Hepatocyte (in vitro differentiated cells): ENCODE measurements at places on chromosomes 4 and X.

DNA sequence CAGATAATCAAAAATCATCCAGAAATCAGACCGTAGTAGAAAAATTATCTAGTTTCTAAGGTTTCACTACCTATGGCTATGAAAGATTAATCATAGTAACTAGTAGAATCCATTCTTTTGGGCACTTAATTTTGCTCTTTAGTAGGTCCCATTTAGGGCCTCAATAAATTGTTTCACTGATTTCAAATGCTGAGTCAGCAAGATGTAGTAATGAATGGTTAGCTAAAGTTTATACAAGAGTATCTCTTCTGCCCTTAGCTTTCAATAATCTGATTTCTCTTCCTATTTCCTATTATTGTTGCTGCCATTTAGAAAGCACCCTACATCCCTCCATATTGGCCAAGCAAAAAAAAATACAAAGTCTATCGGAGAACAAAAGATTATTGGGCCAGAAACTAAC lies 283.2 kb upstream of the PCDH10 start:
- no peak overlapping the region for H3K27ac ChIP-seq
- no peaks in the 10 kb centered on the region for H3K27me3 ChIP-seq
- DNase-seq, result no peak
- H3K4me1 ChIP-seq, result no peaks in the 10 kb centered on the region

DNA sequence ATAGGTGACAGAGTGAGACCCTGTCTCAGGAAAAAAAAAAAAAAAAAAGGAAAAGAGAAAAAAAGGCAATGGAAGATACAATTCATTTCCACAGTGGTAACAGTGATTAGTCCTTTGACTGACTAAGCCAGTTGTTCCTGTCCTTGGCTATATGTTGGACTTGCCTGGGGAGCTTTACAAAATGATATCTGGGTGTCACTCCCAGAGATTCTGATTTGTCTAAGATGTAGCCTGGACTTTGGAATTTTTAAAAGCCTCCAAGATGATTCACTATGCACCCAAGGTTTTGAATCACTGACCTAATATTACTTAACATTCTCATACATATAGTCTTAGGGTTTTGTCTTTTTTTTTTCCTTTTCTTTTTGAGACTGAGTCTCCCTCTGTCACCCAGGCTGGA lies 16.9 kb downstream of the HELQ start:
- no peaks in the 10 kb centered on the region for H3K36me3 ChIP-seq
- no peak overlapping the region for H3K4me3 ChIP-seq
- H3K27ac ChIP-seq, result no peak overlapping the region
- H3K27me3 ChIP-seq, result no peaks in the 10 kb centered on the region
- no peaks in the 10 kb centered on the region for H3K4me1 ChIP-seq

DNA sequence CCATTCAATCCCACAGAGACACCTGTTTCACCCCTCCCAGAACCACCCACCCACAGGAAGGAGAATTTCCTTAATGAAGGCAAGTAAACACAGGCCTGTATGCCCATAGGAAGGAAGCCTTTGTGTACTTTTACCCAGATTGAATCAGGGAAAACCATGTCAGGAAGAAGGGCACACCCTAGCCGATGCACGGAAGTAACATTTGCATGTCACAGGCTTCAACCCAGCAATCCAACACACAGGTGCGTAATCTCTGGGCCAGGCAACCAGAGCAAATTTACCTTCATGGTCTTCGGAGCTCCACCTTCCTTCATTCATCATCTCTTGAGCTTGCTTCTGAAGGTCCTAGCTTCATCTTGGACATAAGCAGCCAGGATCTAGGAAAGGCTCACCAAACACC lies 206.3 kb downstream of the SHROOM3 start:
- no peaks in the 10 kb centered on the region for H3K36me3 ChIP-seq
- no peaks in the 10 kb centered on the region for H3K27me3 ChIP-seq
- no peak overlapping the region for H3K27ac ChIP-seq
- H3K4me1 ChIP-seq, result no peaks in the 10 kb centered on the region
- DNase-seq, result no peak
- no peak overlapping the region for H3K4me3 ChIP-seq

DNA sequence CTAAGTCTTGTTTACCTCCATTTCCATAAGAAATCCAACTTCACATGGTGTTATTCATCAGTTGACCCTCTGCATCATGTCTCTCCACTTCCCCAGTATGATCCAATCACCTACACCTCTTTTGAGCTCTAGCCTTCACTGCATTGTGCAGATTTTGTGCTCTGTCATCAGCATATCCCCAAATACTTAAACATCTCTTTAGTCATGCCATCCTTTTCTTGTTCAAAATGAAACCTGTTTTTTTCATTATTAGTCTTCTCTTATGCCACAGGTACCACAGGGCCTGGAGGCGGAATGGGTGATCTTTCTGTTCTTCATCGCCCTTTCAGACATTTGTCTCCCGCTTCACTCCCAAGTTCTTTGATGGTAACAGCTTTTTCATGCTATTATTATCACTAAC lies 382.7 kb upstream of the GALNTL6 start:
- no peaks in the 10 kb centered on the region for H3K27me3 ChIP-seq
- H3K4me1 ChIP-seq, result no peaks in the 10 kb centered on the region
- no peak overlapping the region for H3K4me3 ChIP-seq
- H3K27ac ChIP-seq, result no peak overlapping the region

DNA sequence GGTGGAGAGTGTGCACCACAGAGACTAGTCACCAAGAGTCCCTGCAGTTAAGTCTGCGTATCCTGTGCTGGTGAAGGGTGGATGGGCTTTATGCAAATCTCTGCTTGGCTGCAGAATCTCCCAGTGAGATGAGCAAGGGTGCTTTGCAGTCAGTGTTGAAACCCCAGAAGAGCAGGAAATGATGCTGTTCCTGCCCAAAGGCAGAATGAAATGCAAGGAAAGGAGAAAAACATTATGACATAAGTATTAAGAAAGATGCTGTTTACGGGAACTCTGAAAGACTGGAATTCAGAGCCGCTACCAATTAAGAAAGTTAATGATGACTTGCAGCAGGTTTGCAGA lies 25.4 kb upstream of the ACSL1 start:
- H3K27ac ChIP-seq, result no peak overlapping the region
- H3K27me3 ChIP-seq, result no peaks in the 10 kb centered on the region
- no peaks in the 10 kb centered on the region for H3K36me3 ChIP-seq
- no peaks in the 10 kb centered on the region for H3K4me1 ChIP-seq
- H3K4me3 ChIP-seq, result no peak overlapping the region

GRCh38 chr4:89539374-89539773 lies 231.8 kb upstream of the GPRIN3 start:
- DNase-seq, result peak; percentile 31
- H3K27me3 ChIP-seq, result no peaks in the 10 kb centered on the region
- peak overlapping the region; percentile 72 for H3K27ac ChIP-seq
- H3K4me3 ChIP-seq, result no peak overlapping the region

GRCh38 chr4:15504041-15504440 lies 34.4 kb downstream of the CC2D2A start:
- H3K27me3 ChIP-seq, result no peaks in the 10 kb centered on the region
- no peaks in the 10 kb centered on the region for H3K36me3 ChIP-seq
- H3K4me3 ChIP-seq, result no peak overlapping the region
- H3K4me1 ChIP-seq, result no peaks in the 10 kb centered on the region

- no peak for DNase-seq
- no peak overlapping the region for H3K4me3 ChIP-seq
- peaks cover 18% of the 10 kb centered on the region for H3K4me1 ChIP-seq
- no peaks in the 10 kb centered on the region for H3K36me3 ChIP-seq
- no peaks in the 10 kb centered on the region for H3K27me3 ChIP-seq
Observed at GRCh38 chr4:152100379-152101201, 339.8 kb upstream of the GATB start.

DNA sequence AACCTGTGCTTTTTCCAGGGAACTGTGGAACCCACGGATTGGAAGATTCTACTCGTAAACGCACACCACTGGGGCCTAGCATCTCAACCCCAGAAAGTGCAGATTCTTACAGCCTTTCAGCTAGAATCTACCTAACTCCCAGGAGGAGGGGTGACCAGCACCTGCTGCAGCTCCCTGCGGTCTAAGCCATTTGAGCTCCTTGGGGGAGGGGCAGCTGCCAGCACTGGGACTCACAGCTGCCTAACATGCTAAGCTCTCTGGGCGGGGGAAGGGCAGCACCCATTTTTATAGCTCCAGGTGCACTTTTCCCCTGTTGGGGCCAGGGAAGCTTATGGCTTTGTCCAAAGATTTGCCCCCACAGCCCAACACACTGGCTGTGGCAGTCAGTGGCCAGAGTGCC lies 595.7 kb upstream of the EPHA5 start:
- H3K27me3 ChIP-seq, result no peaks in the 10 kb centered on the region
- no peak for DNase-seq
- no peaks in the 10 kb centered on the region for H3K4me1 ChIP-seq
- H3K4me3 ChIP-seq, result no peak overlapping the region
- no peaks in the 10 kb centered on the region for H3K36me3 ChIP-seq

DNA sequence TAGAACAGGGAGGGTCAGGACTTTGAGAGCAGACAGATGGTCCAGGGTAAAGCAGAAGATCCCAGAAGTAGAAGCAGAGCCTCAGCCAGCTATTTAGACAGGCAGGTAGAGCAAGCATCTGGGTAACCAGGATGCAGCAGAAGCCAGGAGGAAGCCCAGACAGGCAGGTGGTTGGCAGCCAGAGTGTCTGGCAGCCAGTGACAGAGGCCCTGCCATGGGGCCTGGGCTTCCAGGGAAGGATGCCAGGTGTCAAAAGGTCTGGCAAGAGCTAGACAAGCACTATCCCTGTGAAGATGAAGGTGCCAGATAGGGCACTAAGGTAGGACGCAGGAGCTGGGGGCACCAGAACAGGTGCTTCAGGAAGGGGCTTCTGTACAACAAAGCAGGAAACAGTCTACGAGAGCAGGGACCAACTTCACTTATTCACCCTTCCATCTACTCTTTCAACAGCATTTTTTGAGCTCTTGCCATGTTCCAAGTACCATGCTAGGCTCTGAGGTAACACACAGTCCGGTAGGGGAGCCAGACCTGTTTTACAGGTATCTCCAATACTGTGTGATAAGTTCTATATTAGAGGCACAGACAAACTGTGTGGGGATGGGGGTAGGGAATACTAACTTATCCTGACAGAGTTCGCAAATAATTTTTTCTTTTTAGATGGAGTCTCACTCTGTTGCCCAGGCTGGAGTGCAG lies 38.1 kb upstream of the GJB1 start:
- H3K36me3 ChIP-seq, result no peaks in the 10 kb centered on the region
- H3K4me1 ChIP-seq, result peaks cover 17% of the 10 kb centered on the region
- no peaks in the 10 kb centered on the region for H3K27me3 ChIP-seq
- no peak overlapping the region for H3K27ac ChIP-seq
- DNase-seq, result no peak
